Stimulated activated CD8-positive, alpha-beta memory T cell treated with anti-CD3 and anti-CD28 coated beads, Interleukin-2, amount 100 ng/mL, for 48 hours (primary cell): ENCODE measurements at places on chromosomes 2 and 18.
A peak's percentile ranks its signal among the peaks of the same experiment; 100 is the strongest.

- DNase-seq = no peak
These were observed 269.2 kb downstream of the AGAP1 start for GRCh38 chr2:235762832-235763598.

GRCh38 chr2:176567361-176567760 lies 298.1 kb downstream of the MTX2 start:
- no peak for DNase-seq

- DNase-seq = no peak
These were observed 18.8 kb upstream of the CD207 start for GRCh38 chr2:70854411-70854810.

DNA sequence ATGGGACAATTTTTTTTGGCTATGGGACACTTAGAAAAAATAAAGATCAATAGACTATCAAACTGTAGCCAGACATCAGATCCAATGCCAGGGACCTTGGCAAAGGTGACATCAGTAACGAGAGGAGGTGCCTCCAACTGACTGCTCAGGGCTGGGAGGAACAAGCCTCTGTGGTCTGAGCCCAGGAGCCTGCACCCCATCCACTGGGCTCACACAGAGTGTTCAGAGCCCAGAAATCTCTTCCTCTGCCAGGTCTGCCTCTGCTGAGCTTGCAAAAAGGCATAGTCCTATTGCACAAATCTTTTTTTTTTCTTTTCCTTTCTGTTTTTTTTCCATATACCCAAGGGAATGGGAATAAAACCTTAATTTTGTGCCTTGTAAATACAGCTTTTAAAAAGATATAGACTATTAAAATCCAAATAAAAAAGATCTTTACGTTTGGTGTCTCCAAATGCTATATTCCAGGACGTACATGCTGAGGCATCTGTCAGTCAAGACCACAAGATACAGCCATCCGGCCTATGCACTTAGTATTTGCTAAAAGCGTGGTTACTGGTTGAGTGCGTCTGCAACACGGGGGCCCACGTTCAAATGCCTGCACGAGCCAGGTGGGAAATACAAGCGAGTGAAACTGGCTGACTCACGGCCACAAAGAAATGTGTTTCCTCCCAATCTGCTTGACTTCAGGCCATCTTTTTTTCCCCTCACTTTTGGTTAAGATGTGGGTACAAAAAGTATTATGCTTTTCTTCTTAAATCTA lies 7.8 kb upstream of the ARHGAP25 start:
- DNase-seq = peak; percentile 75
